ENCODE measurements at places on chromosomes 5 and 9.

GRCh38 chr9:127694890-127695720 lies 11.7 kb upstream of the CFAP157 start:
- peaks cover 8% of the 10 kb centered on the region for H3K36me3 ChIP-seq
- no peaks in the 10 kb centered on the region for H3K27me3 ChIP-seq
- H3K4me1 ChIP-seq, result peaks cover 8% of the 10 kb centered on the region

DNA sequence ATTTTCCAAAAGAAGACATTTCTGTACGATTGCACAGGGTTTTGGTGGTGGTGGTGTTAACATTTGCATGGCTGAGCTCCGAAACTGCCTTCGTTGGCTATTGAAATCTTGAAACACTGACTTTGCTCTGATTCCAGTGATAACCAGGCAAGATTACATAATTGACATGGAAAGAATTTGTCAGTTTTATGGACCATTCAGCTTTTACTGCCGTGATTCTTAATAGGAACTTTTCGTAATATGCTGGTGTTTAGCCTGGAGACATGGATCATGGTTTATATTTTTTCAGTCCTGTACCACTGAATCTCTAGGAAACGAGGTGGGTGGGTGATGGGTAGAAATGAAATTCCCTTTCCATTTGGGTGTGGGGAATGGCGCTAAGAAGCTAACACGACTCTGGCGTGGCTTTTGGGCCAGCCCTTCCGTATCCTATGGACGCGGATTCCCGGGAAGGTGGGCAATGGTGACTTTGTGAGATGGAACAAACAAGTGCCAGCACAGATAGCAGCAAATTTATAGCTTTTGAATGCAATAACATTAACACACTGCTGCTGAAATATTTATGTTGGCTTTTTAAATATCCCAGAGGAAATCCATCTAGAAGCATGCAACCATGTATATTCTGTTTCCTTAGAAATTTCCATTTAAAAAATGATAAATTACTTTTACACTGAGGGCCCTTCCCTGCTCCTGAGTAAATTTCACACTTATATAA lies 36.8 kb downstream of the LIX1 start:
- H3K4me1 ChIP-seq, result no peaks in the 10 kb centered on the region
- no peak for DNase-seq
- H3K4me3 ChIP-seq, result no peak overlapping the region
- H3K27ac ChIP-seq, result no peak overlapping the region
- H3K27me3 ChIP-seq, result peaks cover 8% of the 10 kb centered on the region
- H3K36me3 ChIP-seq, result no peaks in the 10 kb centered on the region

- H3K27ac ChIP-seq, result no peak overlapping the region
- no peaks in the 10 kb centered on the region for H3K4me1 ChIP-seq
- H3K27me3 ChIP-seq, result peaks cover 17% of the 10 kb centered on the region
- H3K36me3 ChIP-seq, result no peaks in the 10 kb centered on the region
Measured at GRCh38 chr9:18359335-18359734, 114.6 kb upstream of the ADAMTSL1 start.

DNA sequence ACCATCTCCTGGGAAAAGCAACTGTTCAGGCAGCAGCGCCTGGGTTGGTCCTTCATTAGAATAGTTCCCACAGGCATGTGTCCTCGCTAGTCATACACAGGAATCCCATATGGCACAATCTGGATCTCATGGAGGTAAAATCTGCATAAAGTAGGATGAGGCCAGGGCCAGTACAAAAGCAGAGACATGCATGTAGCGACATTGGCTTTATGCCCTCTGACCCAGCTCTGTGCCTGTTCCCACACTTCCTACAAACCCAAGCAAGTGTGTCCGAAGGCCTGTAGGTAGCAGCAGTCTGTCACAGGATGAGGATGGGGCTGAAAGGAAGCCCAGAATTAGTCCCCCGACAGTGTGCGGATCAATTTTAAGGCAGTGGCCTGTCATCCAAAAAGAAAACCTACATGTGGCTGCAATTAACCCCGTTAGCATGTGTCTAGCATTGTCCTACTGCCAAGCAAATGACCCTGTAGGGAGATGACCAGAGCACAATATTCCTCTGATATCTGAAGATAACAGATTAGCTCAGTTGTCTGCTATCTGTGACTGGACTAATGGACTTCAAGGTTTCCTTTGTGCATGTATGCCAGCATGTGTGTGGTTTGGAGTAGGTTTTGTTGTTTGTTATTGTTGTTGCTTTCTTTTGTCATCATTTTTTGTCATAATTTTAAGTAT lies 178.8 kb downstream of the TMEM161B start:
- H3K27me3 ChIP-seq, result peaks cover 42% of the 10 kb centered on the region
- DNase-seq, result no peak
- H3K4me3 ChIP-seq, result no peak overlapping the region
- H3K36me3 ChIP-seq, result no peaks in the 10 kb centered on the region
- no peaks in the 10 kb centered on the region for H3K4me1 ChIP-seq
- no peak overlapping the region for H3K27ac ChIP-seq

GRCh38 chr9:5949103-5949699 lies 58.5 kb downstream of the MLANA start:
- peak overlapping the region; percentile 67 for H3K27ac ChIP-seq
- H3K4me3 ChIP-seq, result peak overlapping the region; percentile 47
- H3K4me1 ChIP-seq, result peaks cover 5% of the 10 kb centered on the region
- H3K36me3 ChIP-seq, result peaks cover 2% of the 10 kb centered on the region
- H3K27me3 ChIP-seq, result no peaks in the 10 kb centered on the region
- DNase-seq, result no peak

GRCh38 chr9:92035146-92035545 lies 80.1 kb downstream of the SPTLC1 start:
- peaks cover 2% of the 10 kb centered on the region for H3K4me1 ChIP-seq
- no peaks in the 10 kb centered on the region for H3K27me3 ChIP-seq
- H3K36me3 ChIP-seq, result peaks cover 4% of the 10 kb centered on the region

GRCh38 chr5:78644741-78645300 lies 3.8 kb downstream of the LHFPL2 start:
- no peak for DNase-seq
- H3K36me3 ChIP-seq, result peaks cover 6% of the 10 kb centered on the region
- peaks cover 11% of the 10 kb centered on the region for H3K4me1 ChIP-seq
- H3K4me3 ChIP-seq, result no peak overlapping the region
- H3K27ac ChIP-seq, result no peak overlapping the region

DNA sequence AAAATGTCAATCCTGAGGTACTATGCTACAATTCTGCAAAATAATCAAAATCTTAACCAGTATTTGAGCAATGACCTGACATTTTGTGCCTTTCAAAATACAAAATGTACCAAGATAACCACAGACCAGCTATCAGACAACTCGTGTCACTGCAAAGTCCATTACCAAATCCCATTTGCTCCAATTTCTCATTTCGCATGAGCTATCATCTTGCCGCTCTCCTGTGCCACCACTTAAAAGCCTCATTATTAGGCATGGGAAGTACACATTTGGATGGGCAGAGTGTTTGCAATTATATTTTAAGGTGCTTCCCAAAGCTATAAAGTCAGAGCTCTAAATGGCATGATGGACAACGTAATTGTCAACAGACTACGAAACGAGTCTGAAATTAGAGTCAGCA lies 205.2 kb downstream of the AGTPBP1 start:
- H3K27ac ChIP-seq, result no peak overlapping the region
- no peak for DNase-seq
- no peaks in the 10 kb centered on the region for H3K27me3 ChIP-seq
- no peak overlapping the region for H3K4me3 ChIP-seq
- no peaks in the 10 kb centered on the region for H3K36me3 ChIP-seq

- H3K36me3 ChIP-seq, result no peaks in the 10 kb centered on the region
- H3K4me1 ChIP-seq, result peaks cover 2% of the 10 kb centered on the region
- H3K4me3 ChIP-seq, result no peak overlapping the region
- H3K27ac ChIP-seq, result no peak overlapping the region
Measured at GRCh38 chr5:62144401-62145022, 161.5 kb upstream of the KIF2A start.

GRCh38 chr9:117093891-117094844 lies 320.7 kb downstream of the ASTN2 start:
- H3K4me1 ChIP-seq, result no peaks in the 10 kb centered on the region
- no peak for DNase-seq
- H3K27me3 ChIP-seq, result no peaks in the 10 kb centered on the region
- no peaks in the 10 kb centered on the region for H3K36me3 ChIP-seq
- H3K4me3 ChIP-seq, result no peak overlapping the region

All from T-helper 17 cell (primary cell).